ENCODE measurements at places on chromosomes 11 and 22. TPM values are rescaled to one million over a fixed set of nuclear protein-coding genes. Genes with fewer than 3 reads are reported as not detected.

ALDH3B1 gene
- total RNA-seq: 41.6 TPM

DGAT2 gene
- 3.9 TPM for total RNA-seq

RASD2 gene
- total RNA-seq: 0.14 TPM

INS gene
- total RNA-seq: not detected
